ENCODE measurements at places on chromosomes 3 and 15.

- DNase-seq: no peak
These were observed 219.8 kb downstream of the ULK4 start for GRCh38 chr3:41742121-41742520.

DNA sequence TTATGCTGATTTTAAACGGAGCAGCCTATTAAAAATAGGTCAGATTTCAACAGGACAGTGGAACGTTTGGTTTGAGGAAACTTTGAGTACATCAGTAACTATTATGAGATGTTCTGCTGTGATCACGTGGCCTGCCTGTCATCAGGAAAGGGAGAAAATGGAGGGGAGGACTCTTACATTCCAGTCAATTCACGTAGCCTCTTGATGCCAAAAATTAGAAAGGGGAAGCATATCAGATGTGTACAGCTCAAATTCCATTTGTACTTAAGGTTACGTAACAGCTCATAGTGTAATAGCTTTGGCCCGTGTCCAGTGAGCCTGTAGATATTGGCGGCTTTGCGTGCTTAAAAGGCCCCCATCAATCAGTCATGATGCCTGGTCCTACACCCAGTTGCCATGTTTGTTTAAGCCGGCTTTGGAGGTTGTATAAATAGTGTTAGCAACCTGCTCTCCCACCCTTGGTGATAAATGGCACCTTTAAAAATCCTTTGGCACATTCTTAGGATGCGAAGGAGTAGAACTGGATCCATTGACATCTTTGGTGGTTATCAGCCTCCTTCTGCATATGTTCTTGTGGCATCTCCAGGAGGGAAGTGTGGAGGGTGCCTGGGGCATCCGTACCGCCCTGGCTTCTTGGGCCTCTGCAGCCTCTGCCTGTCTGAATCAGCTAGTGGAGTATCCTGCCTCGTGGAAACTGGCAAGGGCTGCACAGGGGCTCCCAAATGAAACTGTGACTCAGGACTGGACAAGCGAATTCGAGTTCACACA lies 163.9 kb downstream of the THSD4 start:
- DNase-seq: no peak

DNA sequence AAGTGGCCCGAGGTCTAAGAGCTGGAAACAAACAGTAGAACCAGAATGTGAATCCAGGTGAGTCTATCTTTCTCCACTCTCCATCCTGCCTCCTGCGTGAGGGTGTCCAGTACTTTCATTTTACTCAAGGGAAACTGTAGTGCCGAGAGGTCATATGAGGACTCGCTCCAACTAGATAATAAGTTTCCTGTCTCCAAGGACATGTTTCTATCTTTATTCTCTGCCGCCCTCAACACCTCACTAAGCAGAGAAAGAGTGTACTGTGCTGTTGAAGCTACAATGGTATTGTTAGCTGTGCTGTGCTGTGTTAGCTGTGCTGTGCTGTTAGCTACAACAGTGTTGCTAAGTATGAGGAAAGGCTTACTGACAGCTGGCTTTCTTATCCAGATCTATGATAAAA lies 137.9 kb upstream of the COL8A1 start:
- no peak for DNase-seq

- no peak for DNase-seq
These were observed 384 bp upstream of the NDUFB4 start for GRCh38 chr3:120595788-120596115.

- DNase-seq: no peak
These were observed 5.4 kb upstream of the LRRC15 start for GRCh38 chr3:194374935-194375334.

DNA sequence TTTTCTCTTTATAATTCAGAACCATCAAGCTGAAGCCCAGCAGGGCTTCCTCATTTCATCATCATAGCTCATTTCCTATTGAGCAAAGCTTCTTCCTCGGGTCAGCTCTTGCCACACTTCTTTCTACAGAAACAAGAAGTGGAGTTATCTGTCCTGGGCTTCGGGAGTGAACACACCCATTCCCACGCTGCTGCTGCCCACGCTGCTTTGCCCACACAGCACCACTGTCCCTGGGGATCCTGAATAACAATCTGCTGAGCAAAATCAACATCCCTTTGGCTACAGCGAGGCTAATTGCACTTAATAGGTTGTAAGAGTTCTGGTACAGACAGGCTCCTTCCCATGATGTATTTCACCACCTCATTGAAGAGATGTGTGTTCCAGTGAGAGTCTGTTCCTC lies 23.7 kb downstream of the CEP19 start:
- no peak for DNase-seq

DNA sequence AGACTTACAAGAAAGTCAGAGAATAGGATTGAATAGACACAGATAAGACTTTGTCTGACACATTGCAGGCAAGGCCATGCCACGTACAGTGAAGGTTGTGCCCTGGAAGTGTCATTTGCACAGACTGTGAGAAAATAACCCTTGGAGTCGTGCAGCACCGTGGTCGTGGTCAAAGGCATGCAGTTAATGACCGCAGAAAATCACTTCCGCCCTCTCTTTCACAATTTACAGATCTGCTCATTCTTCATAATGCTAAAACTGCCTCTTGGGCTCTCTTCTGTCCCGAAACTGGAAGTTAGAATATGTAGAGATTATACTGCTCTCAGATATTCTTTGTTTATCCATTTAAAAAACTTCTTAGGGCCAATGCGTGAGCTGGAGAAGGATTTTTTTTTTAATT lies 73.2 kb upstream of the CTXND1 start:
- no peak for DNase-seq
